ENCODE measurements at places on chromosomes 13 and 19. TPM values are rescaled to one million over a fixed set of nuclear protein-coding genes. Genes with fewer than 3 reads are reported as not detected.
A peak's percentile ranks its signal among the peaks of the same experiment; 100 is the strongest.

Gene ATP4A
- not detected for total RNA-seq

Gene CNFN
- not detected for total RNA-seq

Gene CFAP97D2
- total RNA-seq, result not detected

Gene KIR2DL3
- total RNA-seq, result not detected

Gene ATP4B
- not detected for total RNA-seq

Gene ADPRHL1
- 1.7 TPM for total RNA-seq

Gene SYDE1
- total RNA-seq, result 22.6 TPM

- DNase-seq, result peak; percentile 68
Observed at GRCh38 chr19:10292206-10292788, 2.5 kb downstream of the ICAM5 start.

- no peak for DNase-seq
Observed at GRCh38 chr19:18605546-18606280, 886 bp downstream of the CRLF1 start.

- DNase-seq, result no peak
Observed at GRCh38 chr19:45100846-45101252, 7.9 kb downstream of the PPP1R37 start.

DNA sequence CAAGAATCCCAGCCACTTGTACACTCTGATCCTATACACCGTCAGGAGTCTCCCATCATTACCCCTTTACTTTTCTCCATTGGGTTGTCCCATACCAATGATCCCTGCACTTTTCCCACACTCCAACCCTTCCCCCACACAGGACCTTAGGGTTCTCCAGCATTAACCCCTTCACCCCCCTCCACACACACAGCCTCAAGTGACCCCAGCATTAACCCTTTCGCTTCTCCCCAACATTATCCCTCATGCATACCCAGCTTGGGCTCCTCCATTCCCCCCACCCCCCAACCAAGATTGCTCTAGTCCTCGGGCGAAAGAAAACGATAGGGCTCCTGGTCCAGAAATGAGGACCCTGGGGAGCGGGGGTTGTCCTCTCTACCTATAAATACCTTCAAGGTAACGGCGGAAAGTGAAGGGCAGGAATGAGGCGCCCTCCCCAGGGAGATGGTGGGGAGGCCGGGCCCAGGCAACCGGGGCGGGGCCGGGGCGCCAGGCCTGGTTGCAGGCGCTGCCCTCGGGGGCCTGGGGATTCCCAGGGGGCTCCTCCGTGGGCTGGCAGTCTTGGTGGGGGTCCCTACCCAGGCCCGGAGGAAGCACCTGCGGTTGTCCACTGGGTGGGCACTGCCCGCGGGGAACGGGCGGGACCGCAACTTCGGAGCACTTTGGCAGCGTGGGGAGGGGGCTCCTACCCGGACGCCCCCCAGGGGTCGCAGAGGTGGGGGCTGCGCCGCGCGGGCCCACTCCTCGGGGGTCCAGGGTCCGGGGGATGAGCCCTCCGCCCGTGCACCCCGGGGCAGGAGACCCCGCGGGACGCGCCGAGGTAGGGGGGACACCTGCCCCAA, 757 bp downstream of the WIZ start:
- DNase-seq, result no peak

DNA sequence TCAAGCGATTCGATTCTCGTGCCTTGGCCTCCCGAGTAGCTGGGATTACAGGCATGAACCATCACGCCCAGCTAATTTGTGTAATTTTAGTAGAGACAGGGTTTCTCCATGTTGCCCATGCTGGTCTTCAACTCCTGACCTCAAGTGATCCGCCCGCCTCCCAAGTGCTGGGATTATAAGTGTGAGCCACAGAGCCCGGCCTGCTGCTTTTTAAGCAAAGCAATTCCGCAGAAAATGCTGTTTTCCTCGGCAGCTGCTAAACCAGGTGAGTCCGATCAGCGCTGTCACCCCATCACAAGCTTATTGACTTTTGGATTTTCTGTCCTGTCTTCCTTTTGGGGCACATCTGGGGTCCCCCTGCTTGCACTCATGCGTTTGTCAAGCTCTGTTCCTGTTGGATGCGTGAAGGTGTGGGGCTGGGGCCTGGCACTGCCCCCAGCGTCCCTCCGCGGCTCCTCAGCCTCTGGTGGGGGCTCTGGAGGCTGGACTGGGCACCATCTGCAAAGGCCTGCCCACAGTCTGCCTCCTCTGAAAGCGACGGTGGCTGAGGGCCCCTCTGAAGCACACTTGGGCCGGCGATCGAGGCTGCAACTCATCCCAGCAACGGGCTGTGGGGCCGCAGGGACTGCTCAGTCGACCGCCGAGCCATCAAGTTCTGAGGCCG, 25.7 kb downstream of the CEBPG start:
- no peak for DNase-seq

DNA sequence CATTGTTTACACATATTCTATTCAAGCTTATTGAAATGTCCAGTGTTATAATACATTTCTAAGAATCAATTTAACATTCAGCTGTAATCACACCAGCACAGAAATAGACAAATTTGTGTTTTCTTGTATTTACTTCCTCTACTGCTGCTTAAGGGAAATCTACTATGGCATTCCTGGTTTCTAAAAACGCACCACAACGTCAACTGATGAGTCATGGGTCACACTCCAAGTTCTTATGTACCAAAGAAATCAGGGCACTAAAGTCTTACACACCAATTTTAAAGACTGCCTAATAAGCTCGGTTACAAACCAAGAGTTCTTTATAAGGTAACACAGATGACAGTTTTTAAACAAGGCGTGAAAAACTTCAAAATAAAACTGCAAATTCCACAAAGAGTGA, 13.2 kb downstream of the LNX2 start:
- DNase-seq, result peak; percentile 84

GRCh38 chr19:49362048-49362928, at the start of gene TEAD2:
TSS of gene TEAD2 (minus strand) at chr19:49362416. CDS start at chr19:49360075, 2,341 bp downstream.
- DNase-seq, result peak; percentile 77

DNA sequence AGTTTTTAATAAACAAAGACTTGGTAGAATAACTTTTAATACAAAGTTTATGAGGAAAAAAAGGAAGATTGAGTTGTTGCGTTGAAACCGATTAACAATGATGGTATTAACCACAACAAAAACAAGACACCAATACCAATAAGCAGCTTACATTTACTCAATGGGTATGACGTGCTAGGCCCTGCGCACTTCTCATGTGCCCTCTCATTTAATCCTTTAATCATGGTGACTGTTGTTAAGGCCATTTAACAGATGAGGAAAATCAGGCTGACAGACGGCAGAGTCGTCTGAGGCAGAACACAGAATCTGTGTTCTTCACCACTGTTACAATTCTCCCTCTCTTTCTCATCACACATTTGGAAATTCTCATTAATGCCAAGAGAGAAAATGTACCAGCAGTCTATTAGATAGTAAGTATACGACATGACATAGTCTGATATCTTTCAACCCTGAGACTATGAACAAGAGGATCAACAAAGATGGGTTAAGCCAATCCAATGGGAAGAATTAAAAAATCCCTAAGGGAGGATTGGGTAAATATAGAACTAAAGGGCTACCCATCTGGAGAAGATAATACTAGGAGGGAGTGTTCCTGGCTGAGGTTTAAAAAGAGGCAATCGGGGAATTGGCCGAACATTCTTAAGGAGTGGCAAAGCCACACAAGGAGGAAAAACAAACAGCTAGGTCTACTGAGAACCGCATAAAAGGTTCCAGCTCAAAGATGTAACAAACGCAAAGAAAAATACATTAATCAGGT, 54.0 kb downstream of the DOCK9 start:
- DNase-seq, result no peak

GRCh38 chr13:55432814-55433213, 1707.9 kb upstream of the PRR20A start:
- DNase-seq, result no peak

Measured in dermis blood vessel endothelial cell (primary cell).